ENCODE measurements at places on chromosomes 12 and 14. TPM values are rescaled to one million over a fixed set of nuclear protein-coding genes. Genes with fewer than 3 reads are reported as not detected.

The OASL gene
- total RNA-seq, result not detected

GRCh38 chr12:29226616-29227015, 77.5 kb downstream of the FAR2 start:
- DNase-seq, result no peak

GRCh38 chr12:19614601-19615383, 175.5 kb downstream of the AEBP2 start:
- no peak for DNase-seq

DNA sequence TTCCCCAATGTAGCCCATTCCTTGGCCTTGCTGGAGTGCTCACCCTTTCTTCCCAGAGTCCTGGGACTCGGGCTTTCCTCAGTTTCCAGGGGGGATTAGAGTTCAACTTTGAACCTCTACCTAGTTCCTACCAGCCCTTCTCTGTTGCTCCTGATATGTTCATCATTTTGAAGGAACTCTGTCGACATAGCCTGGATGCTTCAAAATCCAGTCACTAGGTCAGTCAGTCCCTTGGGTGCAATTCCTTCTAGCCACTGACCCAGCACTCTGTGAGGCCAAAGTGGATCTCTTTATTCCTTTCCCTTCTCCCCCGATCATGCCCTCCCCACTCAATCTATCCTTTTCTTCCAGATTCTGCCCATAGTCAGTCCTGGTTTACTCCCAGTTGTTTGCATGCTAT, 72.3 kb upstream of the TMCC3 start:
- no peak for DNase-seq

- DNase-seq, result no peak
Measured at GRCh38 chr14:30349520-30349919, 209.4 kb upstream of the G2E3 start.

Measured in fibroblast of the aortic adventitia (primary cell).